ENCODE measurements at places on chromosomes 1 and 21. TPM values are rescaled to one million over a fixed set of nuclear protein-coding genes. Genes with fewer than 3 reads are reported as not detected.

DNA sequence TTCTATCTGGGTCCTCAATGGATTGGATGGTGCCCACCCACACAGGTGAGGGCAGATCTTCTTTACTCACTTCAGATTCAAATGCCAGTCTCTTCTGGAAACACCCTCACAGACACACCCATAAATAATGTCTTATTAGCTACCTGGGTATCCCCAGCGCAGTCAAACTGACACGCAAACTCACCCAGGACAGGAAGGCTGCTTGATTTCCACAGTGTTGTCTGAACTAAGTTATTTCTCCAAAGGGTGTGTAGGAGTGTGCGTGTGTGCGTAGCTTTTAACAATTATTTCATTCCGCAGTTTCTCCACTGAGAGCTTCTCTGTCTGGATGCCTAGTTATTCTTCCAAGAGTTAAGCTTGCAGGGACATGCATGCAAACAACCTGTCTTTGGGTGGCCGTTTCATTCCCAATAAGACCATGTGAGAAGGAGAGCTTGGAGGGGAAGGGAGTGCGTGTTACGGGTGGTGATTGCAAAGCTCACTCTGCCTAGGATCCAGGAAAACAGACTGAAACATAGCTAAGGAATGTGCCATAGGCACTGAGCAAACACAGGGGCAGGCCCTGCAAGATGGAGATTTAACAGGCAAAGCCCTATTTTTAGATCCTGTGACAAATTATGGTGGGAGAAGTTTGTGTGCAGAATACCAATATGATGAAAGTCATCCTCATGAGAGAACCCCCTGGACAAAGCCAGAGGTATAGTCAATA lies 269.7 kb downstream of the DYRK1A start:
- no peaks in the 10 kb centered on the region for H3K27me3 ChIP-seq
- no peak for DNase-seq
- H3K4me3 ChIP-seq, result no peak overlapping the region
- no peaks in the 10 kb centered on the region for H3K4me1 ChIP-seq
- H3K36me3 ChIP-seq, result no peaks in the 10 kb centered on the region

DNA sequence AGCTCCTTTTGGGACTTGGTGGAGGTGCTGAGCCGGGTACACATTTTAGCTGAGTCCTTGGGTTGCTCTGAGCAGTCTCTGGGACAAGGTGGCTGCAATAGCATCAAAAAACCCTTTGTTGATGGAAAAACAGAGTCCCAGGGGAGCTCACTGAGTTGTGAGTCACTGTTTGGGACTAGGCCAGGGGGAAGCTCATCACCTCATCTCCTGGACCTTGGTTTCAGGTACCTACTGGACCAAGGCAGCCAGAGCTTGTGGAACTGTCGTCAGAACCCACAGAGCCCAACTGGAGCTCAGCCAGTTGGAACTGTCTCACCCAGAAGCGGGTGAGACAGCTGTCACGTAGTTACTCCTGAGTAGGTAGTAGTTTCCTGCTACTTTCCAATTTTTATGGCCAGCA lies 146.7 kb downstream of the HLX start:
- no peak overlapping the region for H3K27ac ChIP-seq
- DNase-seq, result no peak
- H3K4me3 ChIP-seq, result no peak overlapping the region
- H3K4me1 ChIP-seq, result no peaks in the 10 kb centered on the region
- H3K36me3 ChIP-seq, result no peaks in the 10 kb centered on the region

DNA sequence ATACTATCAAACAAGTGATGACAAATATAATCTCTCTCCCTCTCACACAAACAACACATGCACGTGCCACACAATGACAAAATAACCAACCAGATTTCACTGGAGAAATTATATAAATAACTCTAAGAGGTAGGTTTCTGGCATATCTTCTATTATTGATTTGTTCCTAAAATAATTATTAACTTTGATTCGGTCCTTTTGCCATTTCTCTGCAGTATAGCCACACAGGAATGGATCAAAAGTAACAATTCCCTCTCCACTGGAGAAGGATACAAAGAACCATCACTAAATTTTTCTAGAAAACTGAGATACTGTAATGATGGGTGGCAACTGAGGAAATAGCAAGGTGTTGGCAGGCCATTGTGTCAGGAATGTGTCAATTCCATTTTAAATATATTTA lies 33.4 kb downstream of the ARNT start:
- H3K4me1 ChIP-seq, result peaks cover 13% of the 10 kb centered on the region
- H3K4me3 ChIP-seq, result no peak overlapping the region
- peaks cover 41% of the 10 kb centered on the region for H3K36me3 ChIP-seq
- no peak for DNase-seq
- H3K27me3 ChIP-seq, result no peaks in the 10 kb centered on the region

- no peaks in the 10 kb centered on the region for H3K27me3 ChIP-seq
- H3K27ac ChIP-seq, result no peak overlapping the region
- DNase-seq, result no peak
- H3K4me3 ChIP-seq, result no peak overlapping the region
- H3K4me1 ChIP-seq, result no peaks in the 10 kb centered on the region
These were observed 14.0 kb downstream of the ATP5PO start for GRCh38 chr21:33901412-33902288.

DNA sequence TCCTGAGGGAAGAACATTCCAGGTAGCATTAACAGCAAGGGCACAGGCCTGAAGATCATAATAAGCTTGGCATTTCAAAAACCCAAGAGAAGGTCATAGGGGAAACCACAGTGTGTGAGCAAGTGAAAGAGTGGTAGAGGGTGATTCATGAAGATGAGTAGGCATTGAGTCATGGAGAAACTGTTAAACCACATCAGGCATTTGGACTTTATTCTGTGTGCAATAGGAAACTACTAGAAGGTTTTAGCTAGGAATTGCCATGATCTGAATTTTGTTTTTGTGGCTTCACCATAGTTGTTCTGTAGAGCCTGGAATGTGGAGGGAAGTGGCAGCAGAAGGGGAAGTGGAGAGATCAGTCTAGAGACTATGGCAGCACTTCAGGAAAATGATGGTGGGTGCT lies 359.0 kb upstream of the PTBP2 start:
- H3K27me3 ChIP-seq, result no peaks in the 10 kb centered on the region
- no peak overlapping the region for H3K4me3 ChIP-seq
- H3K27ac ChIP-seq, result no peak overlapping the region

DNA sequence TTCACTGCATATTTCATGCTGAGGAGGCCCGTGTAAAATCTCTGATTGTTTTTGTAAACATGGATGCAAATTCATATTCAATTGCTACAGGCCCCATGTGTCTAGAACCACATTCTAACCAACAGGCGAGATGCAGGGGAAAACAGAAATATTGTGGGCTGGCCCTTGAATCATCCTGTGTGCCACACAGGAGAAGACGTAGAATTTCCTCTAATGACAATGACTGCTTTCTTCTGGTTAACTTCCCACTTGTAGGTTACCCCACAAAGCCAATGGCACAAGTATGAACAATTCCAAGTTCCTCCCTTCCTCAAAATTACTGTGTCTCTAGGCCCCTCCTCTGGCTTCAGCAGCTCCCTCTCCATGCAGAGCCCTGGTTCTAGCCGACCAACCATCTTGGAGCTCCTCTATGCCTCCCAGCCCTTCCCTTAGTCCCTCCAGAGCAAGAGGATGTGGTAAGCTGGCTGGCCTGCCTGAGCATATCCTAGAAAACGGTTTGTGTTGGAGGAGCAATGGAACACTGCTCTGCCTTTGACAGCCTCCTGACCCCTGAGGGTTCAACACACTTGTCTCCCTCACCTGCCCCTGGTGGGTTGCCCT lies 205.2 kb downstream of the HS2ST1 start:
- no peak for DNase-seq
- H3K4me1 ChIP-seq, result no peaks in the 10 kb centered on the region
- H3K36me3 ChIP-seq, result no peaks in the 10 kb centered on the region
- no peaks in the 10 kb centered on the region for H3K27me3 ChIP-seq

- H3K4me3 ChIP-seq, result no peak overlapping the region
- H3K27me3 ChIP-seq, result no peaks in the 10 kb centered on the region
- H3K27ac ChIP-seq, result no peak overlapping the region
- no peak for DNase-seq
- no peaks in the 10 kb centered on the region for H3K36me3 ChIP-seq
These were observed 28.9 kb upstream of the S1PR1 start for GRCh38 chr1:101207891-101208290.

DNA sequence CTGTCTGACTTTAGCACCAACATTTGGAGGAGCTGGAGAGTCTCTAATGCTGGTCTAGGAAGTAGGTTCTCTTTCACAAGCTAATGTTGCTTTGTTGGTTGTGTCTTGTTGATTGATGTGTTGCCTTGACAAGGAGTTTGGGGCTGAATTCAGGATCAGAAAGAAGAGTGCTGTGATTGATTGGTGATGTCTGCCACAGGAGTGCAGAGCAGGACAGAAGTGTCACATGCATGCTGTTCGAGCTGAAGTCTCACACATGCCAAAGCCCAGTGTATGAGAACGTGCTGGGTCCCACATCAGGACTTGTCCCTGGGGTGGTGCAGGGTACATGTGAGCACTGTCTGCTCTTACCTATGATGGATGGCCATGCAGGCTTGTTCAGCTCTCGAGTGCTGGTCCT lies 694.4 kb downstream of the MATN1 start:
- no peak overlapping the region for H3K4me3 ChIP-seq
- H3K36me3 ChIP-seq, result no peaks in the 10 kb centered on the region
- no peak for DNase-seq
- no peaks in the 10 kb centered on the region for H3K4me1 ChIP-seq
- H3K27ac ChIP-seq, result no peak overlapping the region
- no peaks in the 10 kb centered on the region for H3K27me3 ChIP-seq

- no peak for DNase-seq
- H3K4me3 ChIP-seq, result no peak within 1 kb of the TSS
- H3K4me1 ChIP-seq, result no peaks in the 10 kb centered on the region
- no peaks in the 10 kb centered on the region for H3K36me3 ChIP-seq
These were observed at the start of gene FCRLA for GRCh38 chr1:161706482-161707347. Gene FCRLA (plus strand): TSS chr1:161707229. CDS start chr1:161707265, 36 bp downstream.

GRCh38 chr1:94593611-94594010 lies 52.1 kb upstream of the F3 start:
- no peak for DNase-seq
- no peak overlapping the region for H3K4me3 ChIP-seq
- H3K27ac ChIP-seq, result no peak overlapping the region
- H3K36me3 ChIP-seq, result no peaks in the 10 kb centered on the region
- no peaks in the 10 kb centered on the region for H3K27me3 ChIP-seq

SETD4 gene
- total RNA-seq, result 17.1 TPM

OR2L13 gene
- not detected for total RNA-seq

ADAM30 gene
- not detected for total RNA-seq
